ENCODE measurements at places on chromosomes 5 and 9. TPM values are rescaled to one million over a fixed set of nuclear protein-coding genes. Genes with fewer than 3 reads are reported as not detected.

CRB2 gene
- total RNA-seq = not detected

NMUR2 gene
- total RNA-seq = not detected

BARHL1 gene
- not detected for total RNA-seq

GFRA3 gene
- total RNA-seq = not detected

SLC9A3 gene
- total RNA-seq = 0.65 TPM

All from smooth muscle cell of the umbilical artery (primary cell).